ENCODE measurements at places on chromosomes 2 and 18.

DNA sequence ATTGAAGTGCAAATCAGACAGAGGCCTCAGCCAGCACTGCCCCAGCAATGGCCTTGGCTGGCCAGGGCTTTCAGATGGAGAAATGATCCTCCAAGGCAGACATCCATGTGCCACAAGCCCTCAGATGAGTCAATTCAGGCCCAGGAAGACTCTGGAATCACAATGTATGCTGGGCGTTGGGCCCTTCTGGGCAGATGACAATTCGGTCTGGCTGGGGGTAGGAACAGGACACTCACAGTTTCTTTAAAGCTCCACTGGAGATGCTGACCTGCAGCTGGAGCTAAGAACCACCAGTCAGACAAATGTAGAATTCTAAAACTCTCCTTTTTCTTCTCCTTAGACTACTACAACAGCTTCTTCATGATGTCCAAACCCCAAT, 7.1 kb upstream of the CRYGC start:
- no peak for DNase-seq

GRCh38 chr2:54665436-54665856, 58.0 kb upstream of the EML6 start:
- DNase-seq, result peak; percentile 40

- DNase-seq, result peak; percentile 70
Measured at GRCh38 chr2:230441227-230441897, 25.4 kb downstream of the SP100 start.

- peak; percentile 56 for DNase-seq
Measured at GRCh38 chr2:96874198-96874831, 4.4 kb upstream of the SEMA4C start.

DNA sequence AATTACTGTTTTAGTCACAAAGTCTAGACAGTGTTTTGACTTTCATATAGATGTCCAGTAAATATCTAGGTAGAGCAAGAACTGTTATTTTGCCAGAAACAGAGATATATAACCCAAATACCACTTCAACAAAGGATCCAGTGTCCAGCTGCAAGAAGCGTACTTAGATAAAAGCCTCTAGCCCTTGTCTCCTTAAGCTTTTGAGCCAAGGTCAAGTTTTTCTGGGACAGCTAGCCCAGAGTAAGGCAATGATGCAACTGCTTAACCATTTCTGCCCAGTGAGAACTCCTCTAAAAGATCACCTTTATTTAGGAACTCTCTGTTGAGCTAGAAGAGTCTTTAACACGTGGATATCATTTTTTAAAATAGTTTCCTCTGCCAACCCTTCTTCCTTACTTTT, 1424.9 kb upstream of the NXPH2 start:
- no peak for DNase-seq

GRCh38 chr2:31383471-31384153, 30.9 kb downstream of the XDH start:
- DNase-seq, result no peak

GRCh38 chr2:219273937-219274336, 5.2 kb upstream of the DNAJB2 start:
- DNase-seq, result no peak

GRCh38 chr2:23940718-23941620, 706 bp downstream of the UBXN2A start:
- peak; percentile 43 for DNase-seq

GRCh38 chr2:71606244-71606643, 152.9 kb downstream of the DYSF start:
- DNase-seq, result no peak

- DNase-seq, result peak; percentile 54
Measured at GRCh38 chr2:68403199-68403644, 38.1 kb downstream of the PLEK start.

DNA sequence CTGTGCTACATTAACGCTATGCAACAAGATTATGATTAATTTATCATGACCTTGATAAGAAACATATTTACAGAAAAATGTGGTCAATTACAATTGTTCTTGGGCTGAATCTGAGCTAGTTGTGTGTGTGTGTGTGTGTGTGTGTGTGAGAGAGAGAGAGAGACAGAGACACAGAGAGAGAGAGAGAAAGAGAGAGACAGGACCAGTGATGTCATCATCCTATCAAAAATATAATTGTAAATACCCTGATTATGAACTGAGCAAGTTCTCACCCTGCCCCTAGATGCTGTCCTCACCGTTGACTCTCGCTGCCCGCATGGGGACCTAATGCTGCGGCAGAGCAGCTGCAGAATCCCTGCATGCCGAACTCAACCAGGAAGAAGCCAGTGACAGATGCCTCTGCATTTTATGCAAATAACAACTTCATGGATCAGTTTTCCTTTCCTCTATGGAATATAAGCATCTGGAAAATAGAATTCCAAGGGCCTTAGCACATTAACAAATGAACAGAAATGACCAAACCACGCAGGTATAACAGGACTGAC, 512.5 kb downstream of the PLCL1 start:
- no peak for DNase-seq

DNA sequence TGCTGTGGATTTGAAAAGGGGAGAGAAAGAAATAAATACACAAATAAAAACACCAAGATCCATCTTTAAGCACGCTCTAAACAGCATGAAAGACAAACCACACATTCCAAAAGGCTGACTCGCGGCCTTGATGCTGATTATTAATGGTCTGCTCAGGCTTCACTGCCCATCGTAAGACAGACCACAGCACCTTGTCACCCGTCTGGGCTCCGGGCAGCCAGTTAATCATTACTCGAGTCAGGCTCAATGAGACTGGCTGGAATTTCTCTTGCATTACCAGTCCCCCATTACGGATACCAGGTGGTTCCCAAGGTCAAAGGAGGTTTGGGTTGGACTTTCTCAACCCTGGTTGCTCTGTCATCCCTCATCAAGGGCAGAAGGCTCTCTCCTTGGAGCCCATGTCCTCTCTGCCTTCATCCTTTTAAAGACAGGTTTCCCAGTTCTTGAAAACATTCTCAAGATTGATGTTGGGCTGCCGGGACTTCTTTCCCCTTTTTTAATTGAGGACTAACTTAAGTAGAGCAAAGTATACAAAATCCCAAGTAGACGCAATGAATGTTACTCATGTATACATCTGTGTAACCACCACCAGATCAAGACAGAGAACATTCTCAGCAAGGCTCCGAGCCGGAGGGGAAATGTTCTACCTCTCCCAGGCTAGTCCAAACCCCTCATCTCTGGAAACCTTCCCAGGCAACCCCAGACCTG, 8.1 kb downstream of the SMAD7 start:
- DNase-seq, result no peak

DNA sequence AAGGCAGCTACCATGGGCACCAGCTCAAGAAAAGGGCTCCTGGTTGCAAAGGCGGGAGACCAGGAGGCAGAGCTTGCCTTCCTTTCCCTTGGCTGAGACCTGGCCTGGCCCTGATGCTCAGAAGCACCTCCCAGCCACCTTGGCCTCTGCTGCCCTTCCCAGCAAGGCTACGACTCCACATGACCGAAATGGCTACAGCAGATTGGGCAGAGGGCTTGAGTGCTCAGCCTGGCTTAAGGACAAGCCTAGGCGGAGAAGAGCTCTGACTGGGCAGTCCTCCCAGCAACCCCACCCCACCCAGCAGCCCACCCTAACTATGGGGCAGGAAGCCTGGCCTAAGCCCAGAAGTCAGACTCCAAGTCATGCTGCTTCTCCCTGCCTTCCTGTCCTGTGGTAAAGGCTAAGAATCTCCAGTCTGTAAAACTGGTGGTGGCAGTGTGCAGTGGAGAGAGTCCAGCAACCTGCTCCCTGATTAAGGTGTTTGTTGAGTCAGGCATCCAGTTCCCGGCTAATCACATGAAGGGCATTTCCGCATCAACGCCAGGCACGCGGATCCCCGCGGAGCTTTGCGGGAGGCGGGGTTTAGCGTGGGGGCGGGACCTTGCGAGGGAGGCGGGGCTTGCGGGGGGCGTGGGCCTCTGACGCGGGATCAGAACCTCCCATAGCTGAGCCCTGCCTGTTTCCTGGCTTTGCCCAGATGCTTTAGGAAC, 256.0 kb downstream of the BCL11A start:
- DNase-seq, result no peak

DNA sequence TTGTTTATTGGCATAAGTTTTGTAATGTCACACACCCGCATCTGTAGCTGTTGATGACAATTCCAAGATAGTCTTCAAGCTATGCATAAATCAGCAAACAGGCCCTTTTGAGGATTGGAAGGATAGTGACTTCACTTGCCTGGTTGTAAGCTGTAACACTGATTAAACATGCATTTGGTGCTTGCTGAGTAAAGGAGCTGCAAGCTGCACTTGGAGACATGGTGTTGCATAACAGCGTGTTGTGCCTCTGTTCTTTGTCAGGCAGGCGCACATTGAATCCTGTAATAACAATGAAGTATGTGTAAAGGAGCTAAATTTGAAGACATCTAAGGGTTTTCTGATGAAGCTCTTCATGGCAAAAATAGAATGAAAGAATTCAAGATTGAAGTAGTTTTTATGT, 68.7 kb upstream of the TTC27 start:
- no peak for DNase-seq

GRCh38 chr18:54878159-54878622, 49.9 kb downstream of the RAB27B start:
- DNase-seq, result no peak

- no peak for DNase-seq
Measured at GRCh38 chr2:202519453-202519852, 115.3 kb upstream of the FAM117B start.

GRCh38 chr2:160694221-160694620, 200.6 kb upstream of the RBMS1 start:
- DNase-seq, result no peak

DNA sequence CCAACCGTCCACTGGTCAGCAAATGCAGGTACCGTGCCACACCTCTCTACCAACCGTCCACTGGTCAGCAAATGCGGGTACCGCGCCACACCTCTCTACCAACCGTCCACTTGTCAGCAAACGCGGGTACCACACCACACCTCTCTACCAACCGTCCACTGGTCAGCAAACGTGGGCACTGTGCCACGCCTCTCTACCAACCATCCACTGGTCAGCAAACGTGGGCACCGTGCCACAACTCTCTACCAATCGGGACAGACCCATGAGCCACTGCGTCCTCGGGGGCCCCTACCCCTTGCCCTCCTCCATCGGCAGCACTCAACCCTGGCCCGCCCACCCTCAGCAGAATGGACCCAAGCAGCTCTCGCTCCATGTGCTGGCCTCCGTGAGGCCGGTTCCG, 226.4 kb upstream of the SALL3 start:
- DNase-seq, result no peak

All from CD4-positive, alpha-beta T cell treated with Interleukin-4 for 1 hour (primary cell).